ENCODE measurements at places on chromosomes 7 and 10.
A peak's percentile ranks its signal among the peaks of the same experiment; 100 is the strongest.

DNA sequence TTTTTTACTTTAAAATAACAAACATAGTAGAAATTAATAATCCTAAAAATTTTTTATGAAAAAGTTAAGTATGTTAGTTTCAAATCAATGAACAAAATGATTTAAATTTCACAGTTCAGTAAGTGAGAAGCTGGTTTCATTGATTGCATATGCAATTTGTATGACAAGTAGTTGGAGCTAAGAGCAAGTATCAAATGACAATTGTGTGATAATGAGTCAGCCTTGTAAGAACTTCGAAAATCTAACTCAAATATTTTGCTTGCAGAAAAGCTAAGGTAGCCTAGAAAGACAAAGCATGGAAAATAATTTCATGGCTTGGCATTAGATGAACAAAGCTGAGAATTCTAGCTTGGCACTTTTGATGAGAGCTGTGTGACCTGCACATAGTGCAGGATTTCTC lies 111.5 kb downstream of the HDAC9 start:
- DNase-seq: peak; percentile 5

DNA sequence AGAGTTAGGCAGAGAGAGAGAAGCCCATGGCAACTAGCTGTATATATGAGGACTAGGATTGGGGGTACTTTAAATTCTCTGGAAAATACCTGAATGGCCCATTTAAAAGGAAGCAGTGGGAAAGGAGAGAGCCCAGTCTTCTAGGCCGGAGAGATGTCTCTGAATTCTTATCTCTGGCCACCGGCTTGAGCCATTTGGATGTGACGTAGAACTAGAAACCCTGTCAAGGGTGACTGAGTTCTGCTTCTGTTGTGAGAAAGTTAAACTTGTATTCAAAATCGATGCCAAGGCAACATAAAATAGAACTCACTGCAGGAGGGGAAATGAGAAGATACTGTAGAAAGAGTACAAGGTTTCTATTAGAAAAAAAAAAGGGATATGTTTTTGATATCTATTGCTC lies 6.3 kb upstream of the GSTK1 start:
- no peak for DNase-seq

GRCh38 chr10:13517675-13518074 lies 11.1 kb downstream of the BEND7 start:
- DNase-seq: no peak

- no peak for DNase-seq
These were observed 33.8 kb downstream of the HGF start for GRCh38 chr7:81736091-81736490.

GRCh38 chr7:5278766-5279165 lies 4.0 kb upstream of the SLC29A4 start:
- no peak for DNase-seq

- no peak for DNase-seq
These were observed 141.6 kb downstream of the MGMT start for GRCh38 chr10:129608653-129609052.

GRCh38 chr7:80642871-80643270 lies 4.4 kb downstream of the CD36 start:
- no peak for DNase-seq

GRCh38 chr7:23468526-23469149 lies 1.7 kb downstream of the IGF2BP3 start:
- no peak for DNase-seq

DNA sequence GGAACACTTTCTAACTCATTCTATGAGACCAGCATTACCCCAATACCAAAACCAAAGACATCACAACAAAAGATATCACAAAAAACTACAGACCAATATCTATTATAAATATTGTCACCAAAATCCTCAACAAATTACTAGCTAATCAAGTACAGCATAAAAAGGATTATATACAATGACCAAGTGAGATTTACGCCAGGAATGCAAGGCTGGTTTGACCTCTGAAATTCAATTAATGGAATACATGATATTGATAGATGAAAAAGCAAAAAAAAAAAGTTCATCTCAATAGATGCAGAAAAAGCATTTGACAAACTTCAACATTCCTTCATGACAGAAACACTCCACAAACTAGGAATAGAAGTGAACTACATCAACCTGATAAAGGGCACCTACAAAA lies 175.3 kb downstream of the LCOR start:
- no peak for DNase-seq

DNA sequence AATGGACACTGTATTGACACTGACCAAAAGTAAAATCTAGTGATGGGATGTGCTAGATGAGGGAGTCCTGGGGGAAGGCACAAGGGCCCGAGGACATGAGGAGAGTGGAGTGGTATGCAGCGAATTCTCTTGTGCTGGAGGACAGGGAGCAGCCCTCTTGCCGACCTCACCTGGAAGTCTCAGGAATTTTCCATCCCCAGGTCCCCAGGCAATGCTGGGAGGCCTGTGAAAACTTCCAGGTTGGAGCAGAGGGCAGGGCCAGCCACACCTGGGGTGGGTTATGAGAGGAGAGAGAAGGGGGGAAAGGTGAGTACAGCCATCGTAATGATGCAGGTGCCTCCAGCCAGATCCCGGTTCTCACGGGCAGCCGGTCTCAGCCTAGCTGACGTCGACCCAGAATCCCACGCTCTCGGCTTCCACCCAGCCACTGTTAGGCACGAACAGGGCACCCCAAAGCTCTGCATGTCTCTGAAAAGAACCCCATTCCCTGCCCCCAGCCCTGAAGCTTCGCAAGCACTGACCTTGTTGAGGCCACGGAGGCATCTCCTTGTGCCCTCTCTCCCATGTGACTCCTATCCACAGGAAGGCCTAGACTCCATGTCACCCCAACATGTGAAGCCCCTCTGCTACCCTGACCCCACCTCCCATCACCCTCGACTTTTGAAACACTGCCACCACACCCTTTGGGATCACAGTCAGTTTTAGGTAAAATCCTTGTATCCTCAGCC lies 239.7 kb upstream of the MYO3A start:
- no peak for DNase-seq

DNA sequence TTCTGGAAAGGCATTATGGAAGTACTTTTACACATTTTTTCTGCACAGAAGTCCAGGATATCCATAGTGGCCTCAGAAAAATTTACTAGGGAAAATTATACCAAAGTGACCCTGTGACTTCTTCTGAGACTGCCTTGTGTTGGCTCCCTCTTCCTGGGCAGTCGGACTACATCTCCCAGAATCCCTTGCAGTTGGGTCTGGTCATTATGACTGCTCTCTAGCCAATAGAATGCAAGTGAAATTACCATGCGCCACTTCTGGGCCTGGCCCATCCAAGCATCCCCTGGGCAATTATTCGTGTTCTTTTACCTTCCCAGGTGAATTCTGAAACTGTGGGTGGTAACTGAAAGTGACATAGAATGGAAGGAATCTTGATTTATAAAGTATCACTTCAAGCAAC lies 430.9 kb downstream of the ACTR3B start:
- DNase-seq: no peak

DNA sequence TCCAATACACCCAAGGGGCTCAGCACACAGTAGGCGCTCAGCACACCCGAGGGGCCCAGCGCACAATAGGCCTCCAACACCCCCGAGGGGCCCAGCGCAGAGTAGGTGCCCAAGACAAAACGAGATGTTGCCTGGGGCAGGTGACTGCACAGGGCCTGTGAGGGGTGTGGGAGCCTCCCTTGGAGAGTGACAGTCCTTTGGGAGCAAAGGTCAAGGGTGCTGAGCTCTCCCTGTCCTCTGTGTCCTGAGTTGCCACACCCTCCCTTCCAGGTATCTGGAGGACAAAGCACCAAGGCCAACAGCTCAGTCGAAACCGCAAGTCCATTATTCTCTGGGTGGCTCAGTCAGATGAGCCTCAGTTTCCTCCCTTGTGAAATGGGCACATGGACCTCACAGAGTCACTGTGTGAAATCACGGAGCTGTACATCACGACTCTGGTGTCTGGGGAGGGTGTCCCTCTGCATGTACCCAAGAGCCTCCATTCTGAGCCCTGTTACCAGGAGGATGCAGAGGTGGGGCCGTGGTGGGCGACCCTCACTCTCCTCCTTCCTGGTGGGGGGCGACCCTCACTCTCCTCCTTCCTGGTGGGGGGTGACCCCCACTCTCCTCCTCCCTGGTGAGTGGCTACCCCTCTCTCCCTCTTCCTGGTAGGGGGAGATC lies 81.3 kb downstream of the FOXL3 start:
- DNase-seq: no peak

GRCh38 chr10:11499425-11500071 lies 111.9 kb downstream of the USP6NL start:
- DNase-seq: no peak

- DNase-seq: no peak
These were observed 25.4 kb upstream of the USP6NL start for GRCh38 chr10:11636697-11637303.

GRCh38 chr7:2102375-2102723 lies 130.4 kb downstream of the MAD1L1 start:
- no peak for DNase-seq

DNA sequence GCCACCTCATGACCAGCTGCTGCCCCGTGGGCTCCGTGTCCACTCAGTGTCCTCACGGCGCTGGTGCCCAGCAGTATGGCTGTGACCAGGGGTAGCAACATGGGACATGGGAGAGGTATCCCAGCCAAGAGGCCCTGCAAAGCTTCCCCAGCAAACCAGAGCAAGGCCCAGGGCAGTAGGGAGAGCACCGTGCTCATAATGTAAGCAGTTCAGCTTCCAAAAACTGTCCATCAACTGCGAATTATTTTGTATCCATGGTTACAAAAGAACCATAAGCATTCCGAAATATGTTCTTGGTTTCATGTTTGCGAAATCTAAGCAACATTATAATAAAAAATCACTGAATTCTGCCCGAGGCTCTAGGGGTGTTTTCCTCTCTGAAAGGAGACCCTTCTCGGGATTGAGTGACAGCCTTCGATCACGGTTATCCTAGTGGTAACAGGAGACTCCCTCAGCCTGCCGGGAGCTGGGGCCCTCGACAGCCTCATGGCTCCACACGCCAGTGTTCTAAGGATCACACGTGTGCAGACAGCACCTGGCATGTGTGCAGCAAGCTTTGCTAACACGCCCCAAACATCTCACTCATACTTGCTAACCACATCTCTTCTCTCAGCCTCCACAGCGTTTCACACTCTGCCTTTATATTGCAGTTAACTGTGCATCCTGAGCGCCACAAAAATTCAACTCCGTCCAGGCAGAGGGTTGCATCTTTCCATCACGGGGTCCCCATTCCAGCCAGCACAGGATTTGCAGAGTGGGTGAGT lies 117.6 kb downstream of the DIP2C start:
- peak; percentile 35 for DNase-seq

DNA sequence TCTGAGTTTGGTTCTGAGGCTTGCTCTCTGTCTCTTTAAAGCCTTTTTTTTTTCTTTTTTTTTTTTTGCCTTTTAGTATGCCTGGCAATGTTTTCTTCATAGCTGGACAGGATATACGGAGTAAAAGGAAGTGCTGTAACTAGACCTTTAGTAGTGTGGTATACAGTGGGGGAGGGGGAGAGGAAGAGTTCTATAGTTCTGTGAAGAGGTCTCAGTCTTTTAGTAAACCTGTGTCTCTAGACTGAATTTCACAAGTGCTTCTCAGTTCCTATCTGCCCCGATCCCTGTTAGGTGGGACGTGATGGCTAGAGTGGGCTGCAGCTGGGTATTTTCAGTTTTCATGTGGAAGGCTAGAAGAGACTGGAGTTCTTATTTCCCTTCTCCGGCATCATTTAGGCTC lies 3.1 kb upstream of the ABCC2 start:
- DNase-seq: no peak

GRCh38 chr10:44811072-44811471 lies 100.1 kb upstream of the TMEM72 start:
- DNase-seq: no peak

DNA sequence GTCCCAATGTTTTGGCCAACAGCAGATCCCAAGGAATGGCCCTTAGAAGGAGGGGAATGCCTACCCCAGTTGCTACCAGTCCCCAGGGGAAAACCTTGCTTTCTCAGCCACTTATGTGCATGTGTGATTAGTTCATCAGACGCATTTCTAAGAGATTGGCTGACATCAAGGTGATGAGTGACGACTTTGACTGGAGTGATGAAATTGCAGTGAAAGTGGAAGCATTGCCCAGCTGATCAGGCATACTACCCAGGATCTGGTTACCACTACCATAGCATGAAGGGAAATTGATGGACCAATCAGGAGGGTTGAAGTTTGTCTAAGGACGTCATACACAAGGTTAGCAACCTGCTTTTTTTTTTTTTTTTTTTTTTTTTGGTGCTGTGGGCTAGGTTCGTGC lies 90.3 kb upstream of the ELMO1 start:
- DNase-seq: no peak

DNA sequence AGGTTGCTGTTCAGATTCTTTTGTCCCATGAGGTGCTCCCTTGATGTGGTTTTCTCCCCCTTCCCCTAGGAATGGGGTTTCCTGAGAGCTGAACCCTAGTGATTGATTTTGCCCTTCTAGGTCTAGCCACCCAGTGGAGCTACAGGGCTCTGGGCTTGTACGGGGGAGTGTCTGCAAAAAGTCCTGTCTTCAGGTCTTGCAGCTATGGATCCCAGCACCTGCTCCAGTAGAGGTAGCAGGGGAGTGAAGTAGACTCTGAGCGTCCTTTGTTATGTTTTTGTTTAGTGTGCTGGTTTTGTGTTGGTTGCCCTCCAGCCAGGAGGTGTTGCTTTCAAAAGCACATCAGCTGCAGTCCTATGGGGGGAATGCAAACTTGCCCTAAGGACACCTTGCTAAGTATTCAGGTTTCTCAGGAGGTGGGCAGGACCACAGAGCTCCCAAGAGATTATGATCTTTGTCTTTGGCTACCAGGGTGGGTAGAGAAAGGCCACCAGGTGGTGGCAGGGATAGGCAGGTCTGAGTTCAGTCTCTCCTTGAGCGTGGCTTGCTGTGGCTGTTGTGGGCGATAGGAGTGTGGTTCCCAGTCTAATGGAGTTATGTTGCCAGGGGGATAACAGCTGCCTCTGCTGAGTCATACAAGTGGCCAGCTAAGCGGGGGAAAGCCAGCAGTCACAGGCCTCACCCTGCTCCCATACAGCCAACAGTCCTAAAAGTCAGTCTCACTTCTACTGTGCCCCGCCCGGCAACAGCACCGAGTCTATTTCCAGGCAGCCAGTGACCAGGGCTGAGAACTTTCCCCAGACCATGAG lies 92.4 kb upstream of the JCAD start:
- peak; percentile 82 for DNase-seq

DNA sequence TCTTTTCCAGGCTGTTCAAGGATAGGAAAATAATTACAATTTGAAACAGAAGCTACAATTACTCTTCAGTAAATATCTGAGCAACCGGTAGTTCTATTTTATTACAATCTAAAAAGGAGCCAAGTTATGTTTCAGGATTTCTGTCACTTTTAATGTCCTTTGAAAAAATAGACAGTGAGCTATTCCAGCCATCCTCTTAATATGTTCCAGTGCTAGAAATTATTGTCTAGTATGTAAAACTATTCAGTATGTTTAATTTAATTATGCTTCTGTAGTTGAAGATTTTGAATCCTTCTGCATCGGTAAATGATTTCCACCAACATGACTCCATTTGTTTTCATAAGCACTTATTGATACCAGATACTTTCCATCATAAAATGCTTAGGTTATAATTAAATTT lies 129.6 kb upstream of the SEMA3D start:
- no peak for DNase-seq

- DNase-seq: no peak
These were observed 5.1 kb downstream of the ITPRIP start for GRCh38 chr10:104333032-104333727.

- no peak for DNase-seq
These were observed 91.1 kb downstream of the VOPP1 start for GRCh38 chr7:55481155-55481554.
